IPS-NIHi11 (cell line): ENCODE measurements at places on chromosomes 2 and 18.
A peak's percentile ranks its signal among the peaks of the same experiment; 100 is the strongest.

GRCh38 chr18:22951823-22952222 lies 18.7 kb downstream of the RBBP8 start:
- no peak for DNase-seq

DNA sequence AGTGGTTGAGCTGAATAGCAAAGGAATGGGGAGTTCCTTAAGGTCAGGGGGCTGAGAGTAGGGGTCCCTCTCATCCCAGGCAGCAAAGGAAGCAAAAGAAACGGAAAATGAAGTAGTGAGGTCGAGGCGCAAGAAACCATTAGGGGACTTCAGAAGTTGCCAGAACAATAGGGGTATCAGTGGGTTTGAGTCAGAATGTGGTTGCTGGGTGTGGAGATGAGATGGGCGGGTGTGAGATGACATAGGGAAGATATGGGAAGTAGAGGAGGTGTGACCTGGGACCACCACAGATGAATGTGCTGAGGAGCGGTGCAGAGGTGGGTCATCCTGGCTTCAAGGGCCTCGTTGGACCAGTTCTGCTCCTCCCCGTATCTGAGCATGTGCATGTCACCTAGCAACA lies 13.1 kb upstream of the VAPA start:
- no peak for DNase-seq

GRCh38 chr18:39675906-39676305 lies 2110.3 kb upstream of the CELF4 start:
- no peak for DNase-seq

- no peak for DNase-seq
These were observed 1.8 kb downstream of the SCN9A start for GRCh38 chr2:166373951-166374350.

GRCh38 chr2:223995569-223995968 lies 38.3 kb downstream of the MRPL44 start:
- DNase-seq: no peak

- DNase-seq: no peak
These were observed 1305.4 kb downstream of the DSC3 start for GRCh38 chr18:29737190-29737589.

DNA sequence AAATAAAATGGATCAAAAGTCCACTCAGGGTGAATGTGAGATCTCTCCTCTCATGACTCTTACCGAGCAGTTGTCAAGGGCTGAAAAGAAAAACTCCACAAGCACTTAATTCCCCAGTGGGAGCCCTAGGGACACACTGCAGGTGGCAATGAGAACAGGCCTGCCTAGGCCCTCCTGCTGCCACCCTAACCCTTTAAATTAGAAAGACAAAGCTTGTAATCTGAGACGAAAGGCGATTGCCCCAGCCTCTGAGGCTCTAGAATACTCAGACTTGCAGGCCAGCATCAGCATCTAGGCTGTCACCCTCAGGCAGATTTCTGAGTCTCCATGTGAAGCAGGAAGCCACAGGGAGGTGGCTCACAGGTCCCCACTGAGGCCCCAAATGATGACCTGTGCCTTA lies 457.0 kb upstream of the MYT1L start:
- DNase-seq: peak; percentile 73

DNA sequence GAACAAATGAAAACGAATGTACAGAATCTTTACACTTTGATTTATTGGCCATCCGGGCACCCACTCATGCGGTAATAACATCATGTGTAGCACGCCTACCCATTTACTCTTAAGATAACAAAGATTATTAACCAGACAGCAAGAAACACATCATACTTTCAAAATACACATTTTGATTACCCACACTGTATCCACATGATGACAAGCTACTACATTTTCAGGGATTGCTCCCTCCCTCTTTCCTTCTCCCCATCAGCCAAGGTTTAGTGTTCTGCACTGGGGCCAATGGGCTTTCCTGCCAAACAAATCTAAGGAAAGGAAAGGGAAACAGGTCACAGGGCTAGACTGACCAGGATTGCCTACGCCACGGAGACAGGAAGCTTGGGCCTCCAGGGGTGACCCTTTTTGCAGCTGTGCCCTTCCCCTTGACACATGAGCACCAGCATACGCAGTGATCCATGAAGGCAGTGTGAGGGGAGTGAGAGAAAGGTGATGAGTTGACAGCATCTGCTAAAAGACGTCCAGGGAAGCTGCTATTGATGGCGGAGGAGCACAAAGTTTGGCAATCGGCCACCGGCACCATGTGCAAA lies 76.5 kb downstream of the ZNF521 start:
- DNase-seq: no peak

GRCh38 chr2:128396946-128397345 lies 78.3 kb upstream of the HS6ST1 start:
- no peak for DNase-seq

DNA sequence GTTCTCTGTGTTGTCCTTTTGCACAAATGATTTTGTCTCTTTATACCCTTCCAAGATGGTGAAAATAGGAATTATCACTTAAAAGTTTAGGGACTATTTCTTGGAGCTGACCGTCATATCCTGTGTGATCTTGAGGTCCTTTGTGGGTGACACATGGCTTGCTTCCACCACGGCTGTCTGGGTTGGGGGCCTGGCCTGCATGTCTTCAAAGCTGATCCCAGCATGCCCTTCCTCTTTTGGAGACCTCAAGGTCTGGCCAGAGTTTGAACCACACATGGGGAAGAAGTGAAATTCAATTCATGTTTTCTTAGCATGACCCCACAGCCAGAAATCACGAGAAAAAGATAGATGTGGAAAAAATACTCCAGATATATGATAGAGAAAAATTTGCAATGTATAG lies 14.0 kb downstream of the SFTPB start:
- DNase-seq: no peak

GRCh38 chr2:19711470-19712372 lies 190.1 kb downstream of the TTC32 start:
- peak; percentile 74 for DNase-seq

DNA sequence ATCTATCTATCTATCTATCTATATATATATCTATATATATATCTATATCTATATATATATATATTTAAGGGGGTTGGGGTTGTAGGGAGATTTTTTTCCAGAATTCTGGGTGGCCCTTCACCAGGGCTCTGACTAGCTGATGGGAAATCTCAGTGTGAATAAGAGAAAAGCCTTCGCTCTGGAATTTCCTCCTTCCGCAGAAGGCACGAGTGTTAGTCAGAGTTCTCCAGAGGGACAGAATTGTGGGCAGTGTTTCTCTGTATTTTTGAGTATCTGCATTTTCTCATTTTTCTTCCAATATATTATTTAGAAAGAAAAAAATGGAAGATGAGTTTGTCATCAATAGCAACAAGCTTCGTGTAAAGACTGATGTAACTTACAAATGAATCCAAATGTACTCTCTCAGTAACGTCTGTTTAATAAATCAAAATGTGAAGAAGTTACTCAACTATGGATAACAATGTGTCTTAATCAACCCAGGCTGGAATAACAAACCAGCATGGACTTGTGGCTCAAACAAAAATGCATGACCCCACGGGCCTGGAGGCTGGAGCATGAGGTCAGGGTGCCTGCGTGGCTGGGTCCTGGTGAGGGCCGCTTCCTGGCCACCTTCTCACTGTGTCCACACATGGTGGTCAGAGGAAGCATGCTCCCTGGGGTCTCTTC lies 10.6 kb upstream of the SNTG2 start:
- no peak for DNase-seq

GRCh38 chr2:102449370-102449974 lies 23.6 kb upstream of the SLC9A4 start:
- DNase-seq: peak; percentile 50

- DNase-seq: no peak
These were observed 43.6 kb downstream of the L3MBTL4 start for GRCh38 chr18:6370886-6371635.

DNA sequence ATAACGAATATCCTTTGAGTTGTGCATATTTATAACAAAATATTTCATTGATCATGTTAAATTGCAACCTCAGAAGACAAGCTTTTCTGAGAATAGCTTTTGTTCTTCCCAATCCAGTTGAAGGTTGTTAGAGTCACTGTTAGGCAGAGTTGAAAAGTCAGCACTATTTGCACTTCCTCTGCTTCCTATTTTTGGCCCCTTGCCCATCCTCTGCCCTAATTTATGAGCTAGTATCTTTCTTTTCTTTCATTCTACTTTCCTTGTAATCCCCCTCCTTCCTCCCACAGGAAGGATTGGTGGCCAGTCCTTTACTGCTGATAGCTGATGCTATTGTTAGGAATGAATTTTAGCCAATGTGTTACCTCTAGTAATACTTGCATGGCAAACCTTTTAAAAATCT lies 4.9 kb downstream of the RALB start:
- no peak for DNase-seq

DNA sequence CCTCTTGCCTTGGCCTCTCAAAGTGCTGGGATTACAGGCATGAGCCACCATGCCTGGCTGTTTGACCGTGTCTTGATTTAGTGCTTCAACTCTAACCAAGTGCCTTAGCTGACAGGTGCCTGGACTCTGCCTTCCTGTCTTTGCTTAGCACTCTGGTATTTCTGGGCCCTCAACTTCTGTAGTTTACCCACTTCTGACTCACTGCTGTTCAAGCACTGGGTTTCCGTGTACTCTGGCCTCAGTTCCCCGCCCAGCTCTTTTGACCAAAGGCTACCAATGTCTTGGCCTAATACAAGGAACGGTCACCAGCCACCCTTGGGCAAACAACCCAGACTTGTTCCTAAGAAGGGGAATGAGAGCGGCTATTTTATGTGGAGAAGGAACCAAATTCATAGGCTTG lies 35.7 kb upstream of the CABLES1 start:
- no peak for DNase-seq

GRCh38 chr18:68498185-68498584 lies 216.7 kb downstream of the TMX3 start:
- DNase-seq: no peak
